Activated naive CD8-positive, alpha-beta T cell treated with anti-CD3 and anti-CD28 coated beads, Interleukin-2, amount 10 ng/mL, durations not matched to agents 7 days and 5 days (primary cell): ENCODE measurements at places on chromosomes 12 and 14. TPM values are rescaled to one million over a fixed set of nuclear protein-coding genes. Genes with fewer than 3 reads are reported as not detected.
A peak's percentile ranks its signal among the peaks of the same experiment; 100 is the strongest.

The KRT83 gene
- total RNA-seq, result not detected

The NINJ2 gene
- 5.4 TPM for total RNA-seq

- no peaks in the 10 kb centered on the region for H3K36me3 ChIP-seq
- peaks cover 2% of the 10 kb centered on the region for H3K27me3 ChIP-seq
- no peak overlapping the region for H3K4me3 ChIP-seq
- peaks cover 8% of the 10 kb centered on the region for H3K4me1 ChIP-seq
- DNase-seq, result no peak
Measured at GRCh38 chr14:76773188-76773885, 12.1 kb downstream of the VASH1 start.

- H3K4me3 ChIP-seq, result no peak overlapping the region
- H3K27ac ChIP-seq, result no peak overlapping the region
- DNase-seq, result no peak
- H3K36me3 ChIP-seq, result no peaks in the 10 kb centered on the region
Measured at GRCh38 chr14:78450669-78451318, 280.6 kb downstream of the NRXN3 start.

The SOAT2 gene
- total RNA-seq, result 10.4 TPM

GRCh38 chr12:94534278-94534677 is 74.6 kb upstream of the CEP83 start:
- peak overlapping the region; percentile 65 for H3K4me3 ChIP-seq
- no peak for DNase-seq
- H3K27me3 ChIP-seq, result peaks cover 4% of the 10 kb centered on the region
- no peaks in the 10 kb centered on the region for H3K36me3 ChIP-seq

- no peak for DNase-seq
- no peak overlapping the region for H3K27ac ChIP-seq
- peaks cover 6% of the 10 kb centered on the region for H3K4me1 ChIP-seq
- H3K36me3 ChIP-seq, result no peaks in the 10 kb centered on the region
- H3K4me3 ChIP-seq, result no peak overlapping the region
- H3K27me3 ChIP-seq, result peaks cover 52% of the 10 kb centered on the region
Measured at GRCh38 chr12:94870511-94870910, 133.0 kb downstream of the NDUFA12 start.

DNA sequence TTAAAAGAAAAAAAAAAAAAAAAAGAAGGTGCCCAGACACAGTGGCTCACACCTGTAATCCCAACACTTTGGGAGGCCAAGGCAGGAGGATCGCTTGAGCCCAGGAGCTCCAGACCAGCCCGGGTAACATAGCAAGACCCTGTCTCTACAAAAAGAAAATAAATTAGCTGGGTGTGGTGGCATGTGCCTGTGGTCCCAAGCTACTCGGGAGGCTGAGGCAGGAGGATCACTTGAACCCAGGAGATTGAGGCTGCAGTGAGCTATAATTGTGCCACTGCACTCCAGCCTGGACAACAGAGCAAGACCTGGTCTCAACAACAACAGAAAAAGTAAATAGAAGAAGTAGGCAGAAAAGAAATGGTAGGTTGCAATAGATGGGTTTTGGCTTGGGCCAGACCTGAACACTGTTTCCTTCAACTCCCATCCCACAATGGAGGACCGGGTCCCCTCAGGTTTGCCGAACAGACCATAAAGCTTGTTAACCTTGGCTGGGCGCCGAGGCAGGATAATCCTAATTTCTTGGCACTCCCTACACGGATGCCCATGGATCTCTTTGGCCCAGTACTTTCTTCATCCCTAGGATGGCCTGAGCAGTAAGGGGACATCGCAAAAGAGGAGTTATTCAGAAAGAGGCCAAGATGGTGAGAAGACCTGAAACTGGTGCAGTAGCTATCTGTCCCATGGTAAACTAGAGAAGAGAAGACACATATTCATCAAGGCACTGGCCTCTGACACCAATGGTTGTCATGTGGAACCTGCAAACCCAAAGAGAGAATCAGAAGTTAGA is 165.5 kb upstream of the CCND2 start:
- H3K27me3 ChIP-seq, result no peaks in the 10 kb centered on the region
- H3K4me3 ChIP-seq, result no peak overlapping the region
- H3K4me1 ChIP-seq, result peaks cover 54% of the 10 kb centered on the region
